Lung (tissue), 17 donors: ENCODE measurements at places on chromosomes 6 and 20. TPM values are rescaled to one million over a fixed set of nuclear protein-coding genes. Genes with fewer than 3 reads are reported as not detected.

CALHM6 gene
- polyA plus RNA-seq = 20.8 TPM

DNA sequence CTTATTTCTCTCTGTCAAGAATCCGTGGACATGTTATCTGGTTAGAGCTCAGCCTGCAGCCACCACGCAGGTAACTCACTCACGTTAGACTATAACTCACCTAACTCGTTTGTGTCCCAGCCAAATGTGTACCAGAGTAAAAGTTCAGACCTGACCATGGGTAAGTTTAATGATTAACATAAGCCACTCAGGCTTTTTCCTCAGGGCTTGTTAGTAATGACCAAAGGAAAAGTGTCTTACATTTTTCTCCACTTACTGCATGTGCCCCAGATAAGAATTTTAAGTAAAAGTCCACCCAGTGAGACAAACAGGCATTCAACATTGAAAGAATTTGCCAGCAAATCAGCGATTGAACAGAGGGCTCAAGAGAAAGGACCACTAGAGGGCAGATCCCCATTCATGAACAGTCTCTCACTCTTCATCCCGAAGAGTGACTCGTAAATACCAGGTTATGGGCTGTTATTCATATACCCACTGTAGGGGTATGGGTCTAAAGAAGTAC, at the start of gene PKHD1:
TSS of gene PKHD1 (minus strand) at position 116 of the 502 bp plus-strand sequence. CDS start 2,680 bp downstream, outside the sequence.
- DNase-seq = peak; percentile 49

FAM209B gene
- polyA plus RNA-seq = 1.3 TPM

BPI gene
- polyA plus RNA-seq = 5.6 TPM

DNA sequence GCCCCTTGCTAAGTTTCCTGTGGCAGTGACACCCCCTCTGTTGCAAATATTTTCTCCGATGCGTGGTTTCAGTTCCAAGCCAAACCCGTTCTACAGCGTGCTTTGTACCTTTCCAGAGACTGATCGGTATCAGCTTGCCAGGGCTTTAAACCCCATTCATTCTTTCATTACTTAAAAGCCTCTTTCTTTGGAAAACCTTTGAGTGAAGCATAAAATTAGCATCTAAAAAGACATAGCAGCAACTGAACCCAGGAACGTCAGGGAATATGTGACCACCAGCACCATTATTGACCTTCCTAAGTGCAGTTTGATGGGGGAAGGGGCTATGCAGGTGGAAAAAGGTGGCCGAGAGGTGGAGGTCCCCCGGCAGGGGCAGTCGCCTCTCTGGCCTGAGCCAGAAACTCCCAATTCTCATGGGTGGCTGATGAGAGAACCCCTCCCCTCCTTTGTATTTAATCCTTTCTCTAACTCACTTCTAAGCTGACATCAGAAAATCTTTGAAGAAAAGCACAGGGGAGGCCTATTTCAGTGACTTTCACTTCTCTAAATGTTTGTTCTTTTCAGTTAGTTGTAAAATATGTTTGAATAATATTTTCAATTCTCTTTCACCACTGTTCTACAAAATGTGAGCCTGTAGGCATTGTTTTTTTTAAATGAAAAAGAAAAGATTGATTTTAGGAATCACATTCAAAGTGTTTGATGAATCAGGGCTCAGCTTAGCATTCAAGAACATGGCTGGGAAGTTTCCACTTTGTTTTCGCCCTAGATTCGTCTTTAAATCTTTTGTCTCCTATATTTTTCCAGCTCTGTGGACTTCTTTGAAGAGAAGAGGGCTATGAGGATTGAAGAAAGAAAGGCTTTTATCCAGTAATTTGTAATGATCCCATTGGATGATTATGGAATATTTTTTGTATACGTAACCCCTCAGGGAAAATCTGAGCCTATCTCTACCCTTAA, 89.2 kb downstream of the RSPH3 start:
- peak; percentile 74 for DNase-seq

SLC13A3 gene
- 1.1 TPM for polyA plus RNA-seq

DNA sequence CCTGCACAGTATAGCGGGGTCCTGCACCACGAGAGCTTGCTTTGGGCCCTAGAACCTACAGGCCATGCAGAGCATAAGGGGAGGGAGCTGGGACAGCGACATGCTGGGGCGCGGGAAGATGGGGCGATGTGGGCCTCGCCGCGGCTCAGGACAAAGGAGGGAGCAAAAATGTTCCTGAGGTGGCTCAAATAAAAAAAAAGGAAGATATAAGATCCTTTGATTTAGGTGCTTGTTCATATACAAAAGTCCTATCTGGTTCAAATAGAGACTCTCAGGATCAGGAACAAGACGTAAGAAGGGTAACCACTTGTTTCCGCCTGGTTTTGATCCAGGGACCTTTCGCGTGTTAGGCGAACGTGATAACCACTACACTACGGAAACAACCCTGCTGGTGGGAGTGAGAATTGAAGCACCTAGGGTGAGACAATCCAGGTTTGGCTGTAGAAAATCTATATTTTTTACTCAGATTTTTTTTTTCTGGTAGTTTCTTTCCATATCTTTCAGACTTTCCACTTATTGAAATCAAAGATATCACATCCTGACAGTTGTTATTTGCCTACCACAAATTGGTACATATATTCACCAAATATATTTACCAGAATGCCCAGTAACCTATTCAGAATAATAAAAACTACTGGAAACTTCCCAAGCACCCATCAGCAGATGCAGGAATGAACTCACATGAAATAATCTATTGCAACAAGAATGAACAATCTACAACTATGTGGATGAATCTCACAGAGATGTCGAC, 177.9 kb upstream of the ZNF184 start:
- peak; percentile 50 for DNase-seq

DEFB124 gene
- 0.18 TPM for polyA plus RNA-seq

DNA sequence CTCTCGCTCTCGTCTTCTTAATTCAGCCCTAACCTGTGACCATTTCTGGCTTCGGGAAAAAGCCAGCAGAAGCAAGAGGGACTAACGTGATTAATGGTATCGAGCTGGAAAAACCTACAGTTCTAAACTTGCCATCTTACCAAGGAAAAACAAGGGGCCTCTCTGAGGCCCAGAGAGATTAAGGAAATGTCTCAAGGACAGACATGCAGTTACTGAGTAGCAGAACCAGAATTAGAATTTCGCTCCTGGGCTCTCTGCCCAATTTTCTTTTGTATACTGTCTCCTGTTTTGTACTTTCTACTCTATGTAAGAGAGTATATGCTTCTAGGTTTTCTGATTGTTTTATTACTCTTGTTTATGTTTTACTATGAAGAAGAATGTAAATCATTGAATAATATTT, 67.8 kb upstream of the LTV1 start:
- DNase-seq = peak; percentile 64

GRCh38 chr20:51612896-51613295, 70.4 kb upstream of the NFATC2 start:
- no peak for DNase-seq

- no peak for DNase-seq
These were observed 24.6 kb upstream of the HS3ST5 start for GRCh38 chr6:114367315-114367961.

SPATA25 gene
- 0.77 TPM for polyA plus RNA-seq

DNA sequence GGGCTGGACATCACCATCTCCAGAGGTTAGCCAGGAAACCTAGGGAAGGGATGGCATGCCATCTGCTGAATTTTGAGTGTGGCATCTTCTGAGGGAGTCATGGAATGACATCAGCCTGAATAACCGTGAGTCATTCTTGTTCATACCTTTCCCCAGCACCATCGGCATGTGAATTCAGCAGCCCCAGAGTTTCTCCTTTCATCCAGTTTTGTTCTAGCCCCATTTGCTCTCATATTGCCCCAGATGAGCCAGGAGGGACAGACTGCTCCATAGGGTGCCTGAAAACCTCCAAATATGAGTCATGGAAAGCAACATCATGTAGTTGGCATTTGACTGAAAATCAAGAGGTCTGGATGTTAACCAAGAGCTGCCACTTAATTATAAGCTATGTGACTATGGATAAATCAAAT, 219.2 kb upstream of the SGK1 start:
- DNase-seq = no peak

- peak; percentile 22 for DNase-seq
These were observed 594.8 kb upstream of the ARID1B start for GRCh38 chr6:156182356-156182755.

GRCh38 chr6:85421972-85422371, 27.9 kb upstream of the NT5E start:
- no peak for DNase-seq

RIPOR2 gene
- 97.6 TPM for polyA plus RNA-seq
